ENCODE measurements at places on chromosomes 1 and 21. TPM values are rescaled to one million over a fixed set of nuclear protein-coding genes. Genes with fewer than 3 reads are reported as not detected.

DNA sequence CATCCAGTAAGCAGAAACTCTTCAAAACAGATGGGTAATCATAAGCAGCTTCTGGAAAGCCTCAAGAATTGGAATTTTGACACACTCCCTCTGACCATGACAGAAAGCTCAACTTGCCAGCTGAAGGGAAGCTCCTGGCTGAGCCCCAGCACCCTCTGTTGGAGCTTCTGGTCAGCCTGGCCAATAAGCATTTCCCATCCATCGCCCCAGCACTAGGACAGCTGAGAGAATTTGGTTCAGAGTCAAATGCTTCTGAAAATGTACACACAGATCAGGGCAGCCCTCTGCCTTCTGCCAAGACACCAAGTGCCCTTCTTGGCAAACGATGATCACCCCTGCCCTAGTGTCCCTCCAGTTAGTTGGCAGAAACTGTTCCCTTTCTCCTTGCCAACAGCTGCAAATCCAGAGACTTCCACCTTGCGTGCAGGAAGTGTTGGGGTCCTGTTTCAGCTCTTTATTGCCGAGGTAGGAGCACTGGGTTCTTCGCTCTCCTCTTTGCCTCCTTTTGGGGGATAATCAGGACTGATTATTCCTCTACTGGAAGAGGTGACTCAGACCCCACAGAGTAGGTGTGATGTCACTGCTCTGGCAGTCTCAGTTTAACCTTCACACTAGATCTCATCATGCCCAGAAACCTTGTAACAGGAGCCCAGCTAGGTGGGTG lies 11.9 kb downstream of the PIGV start:
- peak; percentile 65 for DNase-seq

GRCh38 chr1:50084389-50084788 lies 24.3 kb upstream of the ELAVL4 start:
- no peak for DNase-seq

DNA sequence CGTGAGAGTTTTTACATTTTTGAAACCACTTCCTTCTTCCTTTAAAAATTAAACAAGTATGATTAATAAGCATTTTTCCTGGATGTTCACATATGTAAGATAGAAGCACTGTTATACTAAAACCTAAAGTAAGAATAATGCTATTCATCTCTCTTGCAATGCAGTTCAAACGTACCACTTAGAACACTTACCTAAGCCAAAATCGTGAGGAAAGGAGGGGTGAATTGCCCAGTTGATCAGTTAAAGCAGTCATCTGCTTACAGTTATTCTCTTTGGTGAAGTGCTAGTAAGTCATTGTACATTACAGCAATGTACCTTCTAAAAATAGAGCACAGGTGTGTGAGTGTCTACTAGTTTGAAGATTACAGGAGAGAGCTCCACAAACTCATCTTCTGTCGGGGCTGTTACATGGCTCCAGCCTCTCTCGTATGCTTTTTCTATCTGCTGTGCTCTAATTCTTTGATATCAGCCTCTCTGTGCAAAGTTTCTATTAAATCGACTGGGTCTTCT lies 3.4 kb downstream of the NCAM2 start:
- no peak for DNase-seq

GRCh38 chr1:69328186-69328585 lies 239.5 kb upstream of the LRRC7 start:
- no peak for DNase-seq

Gene ASB17
- not detected for total RNA-seq

Gene TUT4
- total RNA-seq = 114 TPM

- no peak for DNase-seq
Measured at GRCh38 chr1:113255720-113256347, 134.5 kb upstream of the MAGI3 start.

DNA sequence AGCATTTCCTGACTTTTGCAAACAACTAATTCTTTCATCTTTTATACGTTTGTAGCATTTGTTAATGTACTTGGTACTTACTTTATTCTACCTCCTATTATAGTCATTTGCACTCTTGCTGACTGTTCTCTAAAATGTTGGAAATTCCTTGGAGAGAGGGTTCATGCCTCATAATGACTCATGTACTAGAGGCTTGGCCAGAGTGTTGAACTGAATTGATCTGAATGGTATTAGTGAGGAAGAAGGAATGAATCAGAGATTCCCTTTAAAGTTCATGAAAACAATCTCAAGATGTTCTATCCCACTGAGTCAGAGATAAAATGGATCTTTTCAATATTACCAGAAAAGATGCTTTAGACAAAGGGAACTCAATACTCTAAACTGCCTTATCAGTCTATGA lies 383.4 kb downstream of the SEC16B start:
- no peak for DNase-seq

Gene PMF1
- 122 TPM for total RNA-seq

GRCh38 chr21:25179116-25179515 lies 428.2 kb downstream of the MRPL39 start:
- no peak for DNase-seq

DNA sequence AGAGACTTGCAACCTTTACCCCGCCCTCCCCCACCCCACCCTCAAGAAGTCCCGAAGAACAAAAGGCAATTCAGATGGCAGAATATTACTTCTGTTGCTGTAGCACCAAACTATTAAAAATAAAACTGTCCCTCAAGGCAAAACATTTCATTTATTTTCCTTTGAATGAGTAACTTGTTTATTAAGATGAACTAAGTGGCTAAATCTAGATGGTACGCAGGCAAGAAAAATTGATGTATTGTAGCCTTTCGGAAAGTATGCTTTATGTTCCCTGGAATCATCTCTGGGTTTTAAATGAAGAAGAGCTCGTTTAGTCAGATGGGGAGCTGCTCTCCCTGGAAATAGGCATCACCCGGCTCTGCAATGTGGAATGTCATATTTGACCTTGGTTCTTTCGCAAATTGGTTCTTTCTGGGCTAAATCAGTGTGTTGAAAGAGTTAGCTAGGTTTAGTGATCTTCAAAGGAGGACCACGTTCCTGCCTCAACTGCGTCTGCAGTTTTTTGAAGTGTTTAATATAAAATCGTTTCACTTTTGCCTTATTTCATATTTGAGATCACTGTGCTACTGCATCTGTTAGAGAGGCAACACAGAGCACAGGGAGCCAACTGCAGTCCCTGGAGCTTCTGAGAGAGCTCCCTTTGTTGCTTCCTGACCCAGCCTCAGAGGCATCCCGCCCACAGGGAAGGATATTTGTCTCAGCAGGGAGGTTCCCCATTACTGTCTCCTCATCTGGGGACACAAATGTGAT lies 61.8 kb downstream of the KIF26B start:
- peak; percentile 69 for DNase-seq

- DNase-seq = no peak
Measured at GRCh38 chr1:55064861-55065263, 25.5 kb downstream of the PCSK9 start.

DNA sequence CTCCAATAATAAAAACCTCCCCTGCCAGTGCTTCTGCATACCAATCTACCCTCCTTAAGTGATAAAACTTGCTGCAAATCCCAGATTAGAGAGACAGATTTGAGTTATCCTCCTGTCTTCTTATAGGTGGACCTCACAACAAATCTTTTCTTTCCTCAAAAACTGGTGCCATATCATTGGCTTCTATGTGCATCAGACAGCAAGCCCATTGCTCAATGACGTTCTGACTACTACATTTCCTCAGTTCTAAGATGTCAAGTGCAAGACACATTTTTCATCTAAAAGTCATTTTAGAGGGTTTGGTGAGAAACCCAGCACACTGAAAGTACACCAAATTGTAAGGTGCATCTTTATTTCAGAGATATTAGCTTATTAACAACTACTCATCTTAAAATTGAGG lies 107.8 kb upstream of the VAV3 start:
- DNase-seq = no peak

- DNase-seq = no peak
Measured at GRCh38 chr1:39292401-39292800, 87.9 kb downstream of the MACF1 start.

Gene OR2T6
- total RNA-seq = not detected

GRCh38 chr1:173410794-173411236 lies 66.3 kb upstream of the PRDX6 start:
- no peak for DNase-seq

- no peak for DNase-seq
Measured at GRCh38 chr21:28436286-28436932, 556.3 kb downstream of the LTN1 start.

DNA sequence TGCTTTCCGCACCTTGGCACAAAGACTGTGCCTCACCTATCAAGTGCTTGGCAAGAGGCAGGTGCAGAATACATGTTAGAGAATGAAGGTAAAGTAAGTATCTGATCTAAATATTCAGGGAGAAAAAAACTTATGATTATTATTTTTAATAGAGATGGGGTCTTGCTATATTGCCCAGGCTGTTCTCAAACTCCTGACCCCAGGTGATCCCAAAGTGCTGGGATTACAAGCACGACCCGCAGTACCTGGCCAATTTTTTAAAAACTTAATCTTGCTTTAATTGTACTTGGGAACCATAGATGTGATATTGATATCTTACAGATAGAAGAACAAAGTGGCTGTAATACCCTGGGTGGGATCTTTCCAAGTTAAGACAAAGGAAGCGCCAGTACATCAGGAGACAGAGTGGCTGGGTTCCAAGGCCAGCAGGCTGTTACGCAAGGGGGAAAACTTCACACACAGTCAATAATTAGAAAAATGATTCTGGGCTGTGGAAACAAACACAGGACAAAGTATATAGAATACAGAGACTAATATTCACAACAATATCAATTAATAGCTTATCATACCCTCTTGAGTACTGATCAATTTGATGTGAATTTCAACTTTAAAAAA lies 58.6 kb upstream of the ATP1A1 start:
- DNase-seq = no peak

Gene THEMIS2
- total RNA-seq = 8.6 TPM

Gene S100A12
- total RNA-seq = not detected

DNA sequence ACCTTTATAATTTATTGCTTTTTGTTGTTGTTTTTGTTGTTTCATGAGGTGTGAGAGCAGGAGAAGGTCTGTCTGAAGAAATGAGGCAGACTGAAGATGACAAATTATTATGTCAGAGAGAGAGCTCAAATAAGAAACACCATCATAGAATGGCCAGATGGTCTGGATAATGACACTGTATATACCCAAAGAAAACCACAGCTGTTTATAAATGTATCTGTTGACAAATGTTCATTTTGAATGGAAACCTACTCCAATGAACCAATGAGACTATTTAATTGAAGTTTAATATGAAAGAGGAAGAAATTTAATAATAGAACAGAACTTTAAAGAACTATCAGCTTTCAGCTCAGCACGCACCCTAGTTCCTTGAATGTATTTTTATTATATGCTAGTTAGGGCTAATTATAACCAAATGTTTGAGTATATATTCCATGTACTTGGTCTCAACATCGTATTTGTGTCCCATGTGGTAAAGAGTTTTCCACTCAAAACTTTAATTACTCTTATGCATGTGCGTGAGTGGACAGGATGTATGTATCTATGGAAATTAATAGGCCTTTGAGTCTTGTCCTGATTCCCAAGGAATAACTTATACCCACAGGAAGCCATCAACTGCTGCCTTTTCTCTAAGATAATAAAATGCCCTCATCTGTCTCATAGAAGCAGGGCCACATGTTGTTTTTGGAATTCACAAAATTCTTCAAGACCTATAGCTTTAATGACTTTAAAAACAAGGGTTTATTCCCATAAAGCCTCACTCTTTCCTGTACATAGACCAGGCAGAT lies 202.7 kb downstream of the KCNK2 start:
- no peak for DNase-seq

DNA sequence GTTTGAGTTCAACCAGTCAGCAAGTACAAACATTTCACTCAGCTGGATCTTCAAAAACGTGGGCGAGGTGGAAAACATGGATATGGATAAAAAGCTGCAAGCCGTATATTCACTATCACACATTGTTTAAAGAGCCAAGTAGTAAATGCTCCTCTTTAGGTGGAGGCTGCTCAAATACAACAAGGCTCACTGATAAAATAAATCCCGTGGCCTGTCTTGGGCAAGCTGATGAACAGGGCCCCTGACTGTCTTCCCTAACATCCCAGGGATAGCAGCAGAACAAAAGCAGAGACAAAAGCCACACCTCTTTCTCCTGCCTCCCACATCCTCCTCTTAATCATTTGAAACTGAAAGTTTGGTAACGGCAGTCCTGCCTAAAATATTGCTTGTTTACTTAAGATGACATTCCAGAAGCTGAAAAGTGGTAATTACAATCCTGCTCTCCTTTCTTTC lies 357.7 kb downstream of the TTLL7 start:
- peak; percentile 50 for DNase-seq

GRCh38 chr1:100700586-100700985 lies 19.0 kb upstream of the VCAM1 start:
- DNase-seq = no peak

Gene ACTL8
- not detected for total RNA-seq

GRCh38 chr1:48940962-48941732 lies 164.5 kb upstream of the BEND5 start:
- no peak for DNase-seq

Gene TCHH
- 0.09 TPM for total RNA-seq

Gene RAB3B
- 58.1 TPM for total RNA-seq

GRCh38 chr1:12125422-12126355 lies 41.1 kb upstream of the TNFRSF1B start:
- DNase-seq = peak; percentile 49

- peak; percentile 75 for DNase-seq
Measured at GRCh38 chr1:109617291-109617801, 2.1 kb downstream of the GNAT2 start.

GRCh38 chr1:168100315-168101002 lies 36.3 kb downstream of the GPR161 start:
- DNase-seq = no peak

Gene LEFTY2
- 938 TPM for total RNA-seq
